Fibroblast of skin of back (primary cell): ENCODE measurements at places on chromosomes 3 and 15.

DNA sequence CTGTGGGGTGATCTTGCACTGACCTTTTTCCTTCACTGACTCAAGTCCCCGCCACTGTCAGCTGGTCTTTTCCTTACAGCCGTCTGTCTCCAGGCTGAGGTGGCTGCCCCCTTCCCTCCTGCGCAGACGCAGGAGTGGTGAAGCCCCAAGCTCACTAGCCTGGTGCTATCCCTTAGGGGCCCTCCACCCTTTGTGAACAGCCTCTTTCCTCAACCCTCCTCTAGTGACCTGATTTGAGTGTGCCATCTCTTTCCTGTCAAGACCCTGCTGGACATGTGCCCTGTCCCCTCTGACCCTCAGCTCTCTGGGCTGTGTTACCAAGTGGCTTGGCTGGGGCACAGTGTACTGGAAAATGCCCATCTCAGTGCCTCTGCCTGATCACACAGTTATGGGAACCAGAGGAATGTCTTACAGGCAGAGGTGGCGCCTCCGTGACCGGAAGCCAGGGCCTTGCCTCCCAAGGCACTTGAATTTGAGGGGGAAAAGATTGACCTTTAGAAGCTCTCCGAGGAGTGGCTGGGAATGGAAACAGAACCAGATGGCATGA, 8.7 kb downstream of the KBTBD13 start:
- DNase-seq: no peak

DNA sequence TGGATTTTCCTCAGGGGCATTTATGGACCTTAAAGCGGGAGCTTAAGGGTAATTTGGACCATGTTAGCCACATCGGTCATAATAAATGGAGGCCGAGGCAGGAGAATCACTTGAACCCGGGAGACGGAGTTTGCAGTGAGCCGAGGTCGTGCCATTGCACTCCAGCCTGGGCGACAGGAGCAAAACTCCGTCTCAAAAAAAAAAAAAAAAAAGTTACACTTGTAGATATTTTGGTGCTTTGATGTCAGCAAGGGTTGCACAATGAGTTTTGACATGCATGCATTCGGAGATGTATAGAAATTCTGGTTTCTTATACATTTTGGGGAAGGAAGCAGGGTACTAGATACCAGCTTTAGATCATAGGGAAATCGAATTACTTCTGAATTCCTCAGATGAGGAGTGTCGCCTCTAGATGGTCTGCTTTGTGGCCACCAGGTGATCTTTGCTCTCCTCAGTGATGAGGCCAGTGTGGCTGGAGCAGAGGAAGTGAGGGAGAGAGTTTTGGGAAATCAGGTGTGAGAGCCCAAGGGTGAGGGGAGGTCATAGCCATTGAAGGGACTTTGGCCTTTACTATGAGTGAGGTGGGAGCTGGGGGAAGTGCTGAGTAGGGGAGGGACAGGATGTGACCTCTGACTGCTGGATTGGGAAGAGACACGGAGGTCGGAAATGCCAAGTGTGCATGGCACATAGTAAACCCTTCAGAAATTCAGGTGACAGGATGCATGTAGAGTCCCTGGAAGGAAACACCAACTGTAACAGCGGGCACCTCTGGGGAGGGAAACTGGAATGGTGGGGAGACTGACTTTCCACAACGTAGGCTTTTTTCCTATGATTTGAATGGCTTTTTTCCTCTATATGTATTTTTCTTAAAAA, 8.4 kb upstream of the RBSN start:
- DNase-seq: no peak

DNA sequence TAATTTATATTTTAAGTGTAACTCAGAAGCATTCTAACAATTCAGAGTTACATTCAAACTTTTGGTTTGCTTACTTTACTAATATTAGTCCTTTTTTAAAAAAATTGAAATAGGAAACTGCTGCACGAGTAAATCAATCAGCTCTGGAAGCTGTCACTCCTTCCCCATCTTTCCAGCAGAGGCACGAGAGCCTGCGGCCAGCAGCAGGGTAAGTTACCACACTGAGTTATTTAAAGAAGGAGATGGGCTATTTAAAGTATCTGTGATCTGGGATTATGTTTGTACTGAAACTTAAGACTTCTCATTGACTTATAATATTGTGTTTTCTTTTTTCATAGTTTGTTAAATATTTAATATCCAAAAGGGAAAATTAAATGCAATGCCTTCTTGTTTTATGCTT, 29.3 kb downstream of the APPL1 start:
- DNase-seq: no peak

GRCh38 chr3:160707187-160707794, 30.3 kb downstream of the ARL14 start:
- DNase-seq: peak; percentile 65

DNA sequence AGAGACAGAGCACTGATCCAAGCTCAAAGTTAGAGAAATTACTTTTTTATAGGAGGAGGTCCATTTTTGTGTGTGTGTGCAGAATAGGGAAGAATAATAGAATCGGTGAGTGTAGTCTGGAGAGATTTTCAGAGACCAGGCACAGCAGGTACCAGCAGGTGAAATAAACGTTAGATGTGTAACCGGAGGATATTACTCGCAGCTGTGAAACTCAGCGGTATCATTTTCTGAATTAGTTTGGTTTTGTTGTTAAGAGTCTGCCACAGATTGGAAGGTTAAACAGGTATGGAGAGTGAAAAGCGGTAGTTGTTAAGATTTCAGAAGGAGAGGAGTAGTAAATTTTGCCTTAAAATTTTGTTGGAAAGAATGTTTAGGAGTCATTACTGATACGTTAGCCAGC, 69.9 kb downstream of the RGMA start:
- DNase-seq: no peak

- DNase-seq: no peak
Observed at GRCh38 chr3:112500621-112501020, 1.3 kb upstream of the BTLA start.

DNA sequence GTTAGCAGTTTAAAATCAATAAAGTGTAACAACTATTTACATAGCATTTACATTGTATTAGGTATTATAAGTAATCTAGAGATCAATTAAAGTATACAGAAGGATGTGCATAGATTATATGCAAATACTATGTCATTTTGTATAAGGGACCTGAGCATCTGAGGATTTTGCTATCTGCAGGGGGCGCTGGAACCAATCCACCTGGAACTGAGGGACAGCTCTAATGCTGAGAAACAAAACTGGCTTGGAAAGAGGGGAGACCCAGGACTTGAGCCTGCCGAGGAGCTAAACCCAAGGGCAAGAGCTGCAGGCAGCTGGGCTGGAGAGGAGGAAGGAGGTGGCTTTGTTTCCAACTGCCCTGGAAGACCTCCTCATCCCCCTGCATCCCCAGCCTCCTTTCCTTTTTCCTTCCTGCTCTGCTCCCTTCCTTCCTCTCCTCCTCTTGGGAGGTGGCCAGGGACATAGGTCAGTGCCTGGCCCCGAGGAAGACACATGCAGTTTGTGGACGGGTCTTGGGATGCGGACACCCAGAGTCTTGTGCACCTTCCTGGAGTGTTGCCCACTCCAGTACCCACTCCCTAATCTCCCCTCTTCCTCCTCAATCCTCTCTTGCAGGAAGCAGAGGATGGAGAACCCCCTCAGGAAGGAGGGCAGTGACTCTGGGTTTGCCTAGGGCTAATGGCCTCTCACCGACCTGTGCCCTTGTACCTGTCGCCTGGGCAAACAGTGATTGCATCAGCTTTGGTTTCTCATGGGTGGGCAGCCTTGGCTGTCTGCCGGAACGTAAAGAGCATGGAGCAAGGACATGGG, 825 bp upstream of the RTP3 start:
- peak; percentile 37 for DNase-seq

- DNase-seq: no peak
Observed at GRCh38 chr3:195597848-195598247, 14.1 kb upstream of the APOD start.

- DNase-seq: no peak
Observed at GRCh38 chr3:97417-98258, 98.9 kb upstream of the CHL1 start.

DNA sequence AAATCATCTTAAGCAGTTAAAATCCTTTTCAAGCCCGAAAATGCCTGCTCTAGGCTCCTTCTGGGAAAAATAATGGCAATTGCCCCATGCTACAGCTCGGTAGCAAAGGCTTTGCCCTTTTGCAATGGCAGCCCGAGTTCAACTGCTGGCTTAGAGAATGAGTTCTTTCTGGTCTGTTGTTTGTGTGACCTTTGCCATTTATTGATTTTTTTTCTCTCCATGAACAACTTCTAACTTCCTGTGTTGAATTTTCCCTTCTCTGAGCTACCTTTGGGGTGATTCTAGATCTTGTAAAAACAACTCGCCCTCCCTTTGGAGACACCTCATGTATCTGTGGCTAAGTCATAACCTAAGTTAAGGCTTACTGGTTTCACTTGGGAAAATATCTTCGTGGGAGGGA, 139.3 kb downstream of the PLCH1 start:
- DNase-seq: no peak

DNA sequence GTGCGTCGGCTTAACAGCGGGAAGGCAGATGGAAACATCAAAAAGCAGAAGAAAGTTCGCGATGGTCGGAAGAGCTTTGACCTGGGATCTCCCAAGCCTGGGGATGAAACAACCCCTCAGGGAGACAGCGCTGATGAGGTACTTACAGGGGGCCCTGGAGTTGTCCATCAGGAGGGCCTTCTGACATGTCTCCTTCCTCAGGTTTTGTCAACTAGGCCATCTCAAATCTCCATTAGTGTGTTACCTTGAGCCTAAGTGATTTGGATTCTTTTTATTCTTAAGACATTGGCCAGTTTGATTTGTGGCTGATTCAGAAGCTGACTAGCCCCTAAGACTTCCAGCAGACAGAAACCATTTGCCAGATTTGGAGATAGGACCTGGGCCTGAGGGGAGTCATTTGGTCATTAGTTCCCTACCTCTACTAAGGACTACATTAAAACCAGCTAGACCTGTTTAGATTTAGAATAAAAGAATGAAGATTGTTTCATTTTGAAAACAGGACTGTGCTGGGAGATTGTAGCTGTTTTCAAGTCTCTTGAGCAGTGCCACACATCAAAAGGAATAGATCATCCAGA, 97.6 kb upstream of the UMPS start:
- no peak for DNase-seq
